Stomach (tissue), 19 donors: ENCODE measurements at places on chromosomes 5 and 9.

- DNase-seq: peak; percentile 45
These were observed 5.4 kb downstream of the ACTL7B start for GRCh38 chr9:108850293-108850897.

GRCh38 chr5:109911731-109912130 is 222.0 kb downstream of the MAN2A1 start:
- no peak for DNase-seq

DNA sequence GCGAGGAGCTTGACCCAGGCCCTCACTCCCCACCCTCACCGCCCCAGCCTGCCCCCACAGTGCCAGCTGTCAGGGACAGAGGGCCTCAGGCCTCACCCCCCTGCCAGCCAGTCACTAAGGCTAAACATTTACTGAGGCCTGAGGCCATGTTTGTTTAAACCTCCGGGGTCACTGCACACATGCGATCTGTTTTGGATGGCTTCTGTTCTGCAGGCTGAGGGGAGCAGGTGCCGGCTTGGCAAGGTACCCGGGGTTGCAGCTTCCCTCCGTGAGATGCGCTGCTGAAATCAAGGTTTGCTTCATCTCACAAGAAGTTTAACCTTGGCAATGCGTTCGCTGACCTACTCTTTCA is 103.3 kb upstream of the BOD1 start:
- peak; percentile 52 for DNase-seq

GRCh38 chr9:70517926-70518610 is 103.6 kb upstream of the KLF9 start:
- DNase-seq: no peak

- no peak for DNase-seq
These were observed 145.0 kb upstream of the TNC start for GRCh38 chr9:115262952-115263351.

GRCh38 chr5:17384181-17384580 is 113.8 kb upstream of the TAF11L2 start:
- DNase-seq: no peak

- DNase-seq: no peak
These were observed 16.9 kb downstream of the TEK start for GRCh38 chr9:27125936-27126335.

GRCh38 chr5:157602505-157602904 is 26.9 kb upstream of the ADAM19 start:
- no peak for DNase-seq

DNA sequence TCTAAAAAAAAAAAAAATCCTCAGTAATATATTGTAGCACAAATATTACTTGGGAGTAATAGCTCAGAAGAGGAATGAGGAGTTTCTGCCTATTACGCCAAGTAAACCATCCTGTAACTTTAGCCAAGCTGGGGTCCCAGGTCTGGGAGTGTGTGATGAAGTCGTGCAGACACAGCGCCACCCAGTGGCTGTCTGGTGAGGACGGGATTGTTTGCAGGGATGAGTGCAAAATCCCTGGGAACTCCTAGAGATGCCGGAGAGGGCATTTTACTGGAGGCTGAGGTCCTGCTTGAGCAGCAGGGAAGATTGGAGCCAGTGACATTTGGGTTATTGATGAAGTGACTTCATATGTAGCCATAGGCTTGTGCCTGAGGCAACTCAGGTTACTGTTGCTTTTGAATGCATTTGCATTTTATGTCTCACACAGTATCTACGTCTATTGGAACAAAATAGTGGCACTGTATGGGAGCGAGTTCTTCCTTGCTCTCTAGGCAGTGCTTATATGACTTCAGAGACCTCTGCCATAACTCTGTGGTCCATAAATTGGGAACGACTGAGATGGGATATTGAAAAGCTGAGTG is 72.8 kb downstream of the PSAT1 start:
- DNase-seq: peak; percentile 71

DNA sequence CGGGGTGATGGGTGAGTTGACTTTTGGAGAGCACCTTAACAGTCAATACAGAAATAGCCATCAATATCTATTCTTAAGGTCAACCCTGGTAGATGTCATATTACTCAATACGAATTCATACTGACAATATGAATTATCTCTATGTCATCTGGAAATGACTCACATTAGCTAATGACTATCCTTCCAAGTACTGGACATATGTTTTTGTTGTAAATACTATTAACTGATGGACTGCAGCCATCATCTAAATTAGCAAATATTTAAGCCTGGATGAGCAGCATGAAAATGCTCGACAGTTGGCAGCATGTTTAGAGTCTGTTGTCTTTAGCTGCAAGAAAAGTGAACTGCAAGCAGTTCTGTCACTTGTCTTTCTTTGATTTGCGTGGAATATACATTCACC is 19.6 kb upstream of the ISOC1 start:
- DNase-seq: peak; percentile 63

- no peak for DNase-seq
These were observed 93.3 kb downstream of the EFNA5 start for GRCh38 chr5:107577394-107577950.

GRCh38 chr9:89605465-89606048 is 745 bp downstream of the GADD45G start:
- peak; percentile 57 for DNase-seq

GRCh38 chr5:44538797-44539601 is 149.8 kb upstream of the FGF10 start:
- no peak for DNase-seq

- no peak for DNase-seq
These were observed 29.9 kb downstream of the CLINT1 start for GRCh38 chr5:157828944-157829639.

GRCh38 chr5:149228618-149229297 is 42.9 kb upstream of the AFAP1L1 start:
- peak; percentile 85 for DNase-seq

DNA sequence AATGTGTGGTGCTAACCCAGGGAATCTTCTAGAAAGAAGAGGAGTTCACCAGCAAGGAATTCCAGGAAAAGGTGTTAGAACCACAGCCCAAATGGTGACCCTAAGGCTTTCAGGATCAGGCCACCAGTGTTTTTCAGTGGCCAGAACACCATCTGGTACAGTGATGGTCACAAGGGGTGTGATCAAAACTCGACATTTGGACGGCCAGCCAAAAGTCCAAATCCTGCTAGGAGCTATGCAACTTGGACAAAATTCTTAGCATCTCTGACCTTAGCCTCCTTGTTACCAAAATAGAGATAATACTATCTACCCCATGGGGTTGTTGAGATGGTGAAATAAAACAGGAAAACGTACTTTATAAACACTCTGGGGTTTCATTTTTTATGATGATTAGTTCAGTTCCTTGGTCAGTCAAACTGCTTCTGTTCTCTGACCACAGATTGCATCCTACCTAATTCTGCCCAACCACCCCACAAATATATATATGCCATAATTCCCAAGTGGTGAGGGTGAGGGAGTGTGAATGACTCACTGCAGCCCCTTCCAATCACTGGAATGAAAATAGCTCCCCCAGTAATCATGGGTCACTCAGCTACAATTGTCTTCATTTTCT is 210.3 kb downstream of the CDK5RAP2 start:
- no peak for DNase-seq

- no peak for DNase-seq
These were observed 52.5 kb upstream of the CPEB4 start for GRCh38 chr5:173835661-173836060.

GRCh38 chr5:9230355-9230754 is 315.5 kb downstream of the SEMA5A start:
- no peak for DNase-seq

- no peak for DNase-seq
These were observed 465.1 kb downstream of the PDE4D start for GRCh38 chr5:59428391-59428790.

- no peak for DNase-seq
These were observed 106.5 kb upstream of the MTAP start for GRCh38 chr9:21695874-21696341.

DNA sequence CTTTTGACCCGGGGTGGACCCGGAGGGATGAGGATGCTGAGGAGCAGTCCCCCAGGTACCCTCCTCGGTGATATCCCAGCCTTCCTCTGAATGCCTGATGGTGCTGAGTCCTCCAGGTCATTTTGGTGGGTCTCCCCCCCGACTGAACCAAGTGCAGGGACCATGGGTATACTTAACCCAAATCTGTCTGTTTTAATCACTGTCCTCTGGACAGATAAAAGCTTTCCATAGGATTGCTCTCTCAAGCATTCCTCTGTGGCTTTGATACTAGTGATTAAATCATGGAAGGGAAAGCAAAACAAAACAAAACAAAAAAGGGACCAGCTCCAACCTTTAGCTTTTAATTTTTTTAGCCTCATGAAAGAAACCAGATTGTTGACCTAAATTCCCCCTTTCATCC is 26.0 kb downstream of the PAPPA start:
- no peak for DNase-seq

- DNase-seq: no peak
These were observed 25.2 kb upstream of the LIFR start for GRCh38 chr5:38581597-38581996.

- no peak for DNase-seq
These were observed 16.3 kb downstream of the PTPN3 start for GRCh38 chr9:109481856-109482255.

- DNase-seq: no peak
These were observed 403.0 kb downstream of the ZNF608 start for GRCh38 chr5:124343451-124343867.

- peak; percentile 75 for DNase-seq
These were observed 1.6 kb downstream of the NINJ1 start for GRCh38 chr9:93132287-93132927.

DNA sequence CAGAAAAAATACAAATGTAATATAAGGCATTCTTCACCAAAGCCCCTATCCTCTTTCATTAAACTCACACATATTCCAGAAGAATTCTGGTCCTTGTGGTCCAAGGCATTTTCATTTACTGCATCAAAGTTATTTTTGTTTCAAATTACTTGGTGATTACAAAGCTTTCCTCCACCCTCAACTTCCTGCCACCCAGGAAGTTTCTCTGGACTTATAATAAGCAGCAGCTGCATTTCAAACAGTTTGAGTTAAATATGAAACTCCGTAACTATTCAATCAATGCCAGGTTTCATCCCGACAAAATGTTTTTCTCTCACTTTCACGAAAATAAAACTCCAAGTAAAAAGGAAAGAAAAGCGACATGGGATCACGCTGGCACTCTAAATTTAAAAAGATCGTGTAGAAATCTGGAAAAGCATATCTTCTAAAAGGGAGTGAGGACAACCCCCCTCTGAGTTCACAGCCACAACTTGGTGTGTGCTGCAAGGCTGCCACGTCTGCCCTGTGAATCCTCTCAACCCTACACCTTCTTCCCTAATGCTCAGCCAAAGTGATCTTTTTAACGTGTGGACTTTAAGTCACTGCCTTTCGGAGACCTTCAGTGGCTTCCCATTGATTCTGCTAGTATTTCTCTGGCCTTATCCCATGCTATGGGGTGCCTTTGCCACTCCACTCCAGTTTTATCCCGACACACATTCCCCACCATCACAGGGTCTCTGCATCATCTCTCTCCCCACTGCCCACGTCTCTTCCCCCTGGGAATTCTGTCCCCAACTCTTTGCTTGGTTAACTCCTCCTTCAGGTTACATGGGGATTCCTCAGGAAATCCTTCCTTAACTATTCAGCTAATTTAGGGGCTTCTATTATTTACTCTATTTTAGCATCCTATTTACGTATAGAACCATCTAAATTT is 91.1 kb upstream of the CER1 start:
- no peak for DNase-seq

DNA sequence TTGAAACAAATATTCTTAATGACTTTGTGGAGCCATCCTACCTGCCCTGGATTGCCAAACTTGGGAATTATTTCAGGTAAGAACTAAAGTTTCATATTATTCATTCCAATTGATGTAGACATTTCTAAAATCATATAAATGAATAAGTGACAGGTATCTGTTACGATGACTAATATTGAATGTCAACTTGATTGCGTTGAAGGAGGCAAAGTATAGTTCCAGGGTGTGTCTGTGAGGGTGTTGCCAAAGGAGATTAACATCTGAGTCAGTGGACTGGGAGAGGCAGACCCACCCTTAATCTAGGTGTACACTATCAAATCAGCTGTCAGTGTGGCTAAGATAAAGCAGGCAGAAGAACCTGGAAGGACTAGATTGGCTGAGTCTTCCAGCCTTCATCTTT is 1688.4 kb upstream of the CDH9 start:
- no peak for DNase-seq

- no peak for DNase-seq
These were observed 295.9 kb upstream of the TNC start for GRCh38 chr9:115413766-115414382.

- peak; percentile 67 for DNase-seq
These were observed 6.4 kb downstream of the SPINK6 start for GRCh38 chr5:148209151-148209770.

DNA sequence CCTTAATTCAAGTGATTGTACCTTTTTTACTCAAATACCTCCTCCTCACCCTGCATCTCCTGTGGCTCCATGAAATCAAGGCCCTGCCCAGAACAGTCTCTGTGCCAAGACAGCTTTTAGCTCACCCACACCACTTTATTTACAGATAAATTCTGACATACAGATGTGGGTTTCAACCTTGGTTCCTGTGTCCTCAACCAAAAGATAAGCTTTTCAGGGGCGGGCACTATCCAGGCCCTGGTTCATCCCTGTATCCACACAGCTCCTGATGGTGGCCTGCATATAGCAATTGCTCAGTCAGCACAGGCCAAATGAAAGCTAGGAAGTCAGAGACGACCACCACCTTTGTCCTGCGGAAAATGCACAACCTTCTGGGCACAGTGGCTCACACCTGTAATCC is 8.3 kb downstream of the SHB start:
- no peak for DNase-seq

GRCh38 chr9:72954431-72955125 is 1.7 kb upstream of the ALDH1A1 start:
- DNase-seq: peak; percentile 51

GRCh38 chr5:81819556-81820317 is 68.8 kb upstream of the SSBP2 start:
- DNase-seq: no peak

DNA sequence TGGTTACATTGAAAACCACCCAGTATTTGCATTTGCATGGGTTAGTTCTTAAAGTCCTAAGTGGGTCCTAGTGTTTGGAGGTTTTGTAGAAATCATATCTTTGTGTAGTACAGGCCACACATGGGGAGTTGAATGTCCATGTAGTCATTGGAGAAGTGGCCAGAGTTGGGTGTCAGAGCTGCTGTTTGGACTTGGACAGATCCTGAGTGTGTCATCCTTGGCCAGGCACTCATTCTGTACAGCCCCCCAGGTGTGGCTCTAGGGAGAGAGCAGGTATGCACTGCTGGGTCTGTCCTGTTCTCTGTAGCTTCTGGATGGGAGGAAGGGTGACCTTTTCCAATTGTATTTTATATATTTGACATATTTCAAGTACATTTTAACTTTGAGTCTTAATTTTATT is 82.4 kb downstream of the IQGAP2 start:
- no peak for DNase-seq

DNA sequence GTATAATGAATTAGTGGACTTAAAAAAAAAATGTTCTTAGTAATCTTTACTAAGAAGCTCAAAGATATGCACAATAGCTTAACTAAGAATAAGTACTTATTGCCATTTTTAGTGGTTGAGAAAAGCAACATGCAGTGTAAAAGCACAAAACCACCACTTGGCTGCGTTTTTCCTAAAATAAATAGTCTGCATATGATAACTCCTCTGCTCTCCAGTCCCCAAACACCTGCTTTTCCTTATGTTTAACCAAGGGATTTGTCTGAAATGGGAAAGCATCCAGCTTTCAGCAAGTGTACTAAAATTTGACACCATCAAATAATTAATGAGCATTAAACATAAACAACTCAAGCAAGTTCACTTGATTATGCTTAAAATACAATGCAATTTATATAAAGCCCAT is 41.4 kb downstream of the PSIP1 start:
- peak; percentile 8 for DNase-seq
